ENCODE measurements at places on chromosomes 12 and 14.

- no peak for DNase-seq
These were observed 140.8 kb downstream of the DAD1 start for GRCh38 chr14:22448035-22448904.

- DNase-seq, result no peak
These were observed 985.4 kb downstream of the TMEM121 start for GRCh38 chr14:106511800-106512198.

GRCh38 chr14:76829650-76830421, 3.6 kb downstream of the LRRC74A start:
- DNase-seq, result no peak

DNA sequence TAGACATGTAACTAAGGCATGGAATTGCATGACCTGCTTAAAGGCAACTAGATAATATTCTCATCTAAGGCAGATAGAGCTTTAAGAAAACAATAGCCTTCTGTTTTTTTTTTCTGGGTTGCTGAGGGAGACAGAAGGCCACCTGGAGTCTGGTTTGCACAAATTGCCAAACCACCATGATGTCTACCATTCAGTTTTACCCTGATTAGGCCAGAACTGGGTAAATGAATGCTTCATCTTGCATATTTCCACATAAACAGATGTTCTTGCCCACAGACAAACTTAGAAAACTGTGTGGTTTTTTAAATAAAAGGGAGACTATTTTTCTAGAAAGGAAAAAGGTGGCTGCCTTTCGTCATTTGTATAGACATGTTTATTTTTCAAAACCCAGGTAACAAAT, 278.7 kb upstream of the PRICKLE1 start:
- DNase-seq, result no peak

DNA sequence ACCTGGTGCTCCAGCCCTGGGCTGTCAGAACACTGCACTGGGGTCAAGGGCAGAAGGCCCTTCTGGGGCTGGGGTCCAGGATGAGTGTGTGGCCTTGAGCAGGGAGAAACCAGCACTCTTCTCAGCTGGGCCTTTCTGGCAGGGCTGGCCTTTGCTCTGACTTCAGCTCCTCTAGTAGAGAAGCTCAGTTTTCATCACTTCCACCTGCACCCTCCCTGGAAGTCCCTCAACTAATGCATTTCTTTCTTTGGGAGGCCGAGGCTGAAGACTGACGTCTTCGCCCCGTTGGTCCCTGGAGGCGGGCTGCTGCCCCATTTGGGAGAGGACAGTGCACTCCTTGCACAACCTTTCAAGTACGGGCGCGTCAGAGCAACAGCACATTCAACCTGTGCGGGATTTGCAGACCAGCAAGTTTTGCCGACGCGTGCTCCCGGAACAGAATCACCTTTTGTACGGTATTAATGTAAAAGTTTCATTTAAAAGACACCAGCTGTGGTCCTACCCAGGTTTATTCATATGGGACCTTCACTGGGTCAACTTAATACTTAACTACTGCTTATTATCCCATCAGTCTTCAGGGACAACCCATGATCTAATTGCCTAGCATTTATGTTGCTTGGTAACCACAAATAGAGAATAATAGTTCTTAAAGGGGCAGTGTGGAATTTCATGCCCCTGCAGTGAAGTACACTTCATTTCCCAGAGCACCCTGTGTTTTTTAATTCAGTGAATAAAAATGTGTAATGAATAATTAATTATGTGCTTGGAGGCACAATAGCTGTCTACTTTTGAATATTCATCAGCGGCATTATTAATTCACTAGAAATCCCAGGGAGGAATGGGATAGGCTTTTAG, 134.8 kb upstream of the VRK1 start:
- no peak for DNase-seq

GRCh38 chr14:95432144-95433093, 84.0 kb downstream of the SYNE3 start:
- DNase-seq, result no peak

- no peak for DNase-seq
These were observed 234.3 kb downstream of the DACT1 start for GRCh38 chr14:58872061-58872460.

- DNase-seq, result no peak
These were observed 465.3 kb downstream of the RAD51B start for GRCh38 chr14:68284834-68285233.

GRCh38 chr12:44193281-44193680, 357.4 kb downstream of the TMEM117 start:
- DNase-seq, result no peak

GRCh38 chr14:39673270-39673711, 241.1 kb upstream of the FBXO33 start:
- no peak for DNase-seq

- DNase-seq, result no peak
These were observed 11.6 kb upstream of the UNC119B start for GRCh38 chr12:120698665-120699064.

- no peak for DNase-seq
These were observed 111.5 kb downstream of the NUAK1 start for GRCh38 chr12:106027286-106027685.

GRCh38 chr12:106079148-106079738, 59.5 kb downstream of the NUAK1 start:
- DNase-seq, result no peak

DNA sequence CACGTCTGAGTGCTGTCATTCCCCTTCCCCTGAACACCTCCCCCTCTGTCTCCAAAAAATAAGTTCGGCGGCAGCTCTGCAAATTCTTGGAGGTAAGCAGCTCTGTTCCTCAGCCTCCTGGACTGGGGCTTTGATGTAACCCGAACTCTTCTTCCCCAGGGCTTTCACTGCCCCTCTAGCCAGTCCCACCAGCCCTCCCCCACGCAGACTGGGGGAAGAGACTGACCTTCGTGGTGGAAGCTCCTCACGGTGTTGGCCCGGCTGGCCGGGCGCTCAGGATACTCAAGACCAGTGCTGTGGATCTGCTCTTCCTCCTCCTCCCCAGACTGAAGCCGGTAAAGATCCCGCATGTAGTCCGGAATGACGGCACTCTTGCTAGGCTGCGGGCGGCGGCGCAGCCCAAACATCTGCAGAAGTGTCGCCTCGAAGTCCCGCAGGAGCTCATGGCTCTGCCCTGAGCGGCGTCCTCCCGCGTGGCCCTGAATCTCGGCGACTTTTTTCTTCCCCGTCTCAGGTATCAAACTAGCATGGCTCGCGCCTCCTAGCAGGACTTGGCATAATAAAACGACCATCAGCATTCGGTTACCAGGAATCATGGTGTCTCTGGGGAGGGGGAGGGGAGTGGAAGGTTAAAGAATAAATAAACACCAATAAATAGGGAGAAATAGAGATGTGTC, 4.9 kb downstream of the BMP4 start:
- DNase-seq, result no peak

DNA sequence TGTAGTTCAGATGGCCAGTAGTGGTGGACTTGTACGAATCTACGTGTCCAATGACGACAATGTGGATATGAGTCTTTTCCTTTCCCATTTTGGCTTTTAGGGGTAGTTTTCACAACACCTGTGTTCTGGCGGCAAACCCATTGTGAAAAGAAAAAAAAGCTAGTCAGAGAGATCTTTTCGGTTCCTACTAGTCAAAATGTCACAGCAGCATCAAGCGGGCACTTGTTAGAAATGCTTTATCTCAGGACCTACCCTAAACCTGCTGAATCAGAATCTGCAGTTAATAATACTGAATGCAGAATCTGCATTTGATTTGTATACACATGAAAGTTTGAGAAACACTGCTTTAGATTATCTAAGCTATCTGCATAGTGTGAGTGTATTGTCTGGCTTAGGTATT, 18.3 kb downstream of the AEBP2 start:
- DNase-seq, result no peak

- no peak for DNase-seq
These were observed 241.2 kb downstream of the EGLN3 start for GRCh38 chr14:33709711-33710110.
